ENCODE measurements at places on chromosomes 16 and 17.

DNA sequence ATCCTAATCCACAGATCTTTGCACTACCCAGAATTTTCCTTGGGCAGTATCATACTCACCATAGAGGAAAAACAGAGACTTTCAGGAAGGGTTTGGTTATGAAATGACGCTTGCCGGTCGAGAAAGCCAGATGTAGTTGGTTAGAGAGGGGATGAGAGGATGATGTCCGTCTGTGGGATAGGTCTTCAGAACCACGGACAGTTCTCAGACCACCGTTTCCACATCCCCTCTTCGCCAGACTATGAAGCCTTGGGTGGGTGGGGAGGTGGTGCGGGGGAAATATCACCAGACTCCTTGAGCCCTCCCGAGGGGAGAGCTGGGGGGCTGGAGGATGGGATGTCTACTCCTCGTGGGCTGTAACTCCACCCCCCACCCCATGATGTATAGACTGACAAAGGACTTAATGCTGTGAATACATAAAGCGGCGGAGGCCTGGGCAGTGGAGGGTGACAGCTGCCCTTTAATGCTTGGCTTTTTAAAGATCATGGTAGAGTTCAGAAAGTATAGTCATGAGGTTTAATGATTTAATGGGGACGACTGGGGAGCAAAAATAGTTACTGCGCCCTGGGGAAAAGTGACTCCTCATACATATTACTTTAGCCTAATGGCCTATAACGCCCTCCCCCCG lies 96.6 kb downstream of the MRM1 start:
- no peak for DNase-seq
- no peak overlapping the region for H3K4me3 ChIP-seq

- peaks cover 94% of the 10 kb centered on the region for H3K27me3 ChIP-seq
- peaks cover 10% of the 10 kb centered on the region for H3K4me1 ChIP-seq
- peak within 1 kb of the TSS; percentile 9 for H3K4me3 ChIP-seq
- no peak for DNase-seq
- H3K27ac ChIP-seq: no peak within 1 kb of the TSS
Measured at GRCh38 chr17:74935585-74936469, at the start of gene OTOP3. OTOP3 (plus strand) TSS chr17:74935898; CDS start chr17:74935922, 24 bp downstream.

DNA sequence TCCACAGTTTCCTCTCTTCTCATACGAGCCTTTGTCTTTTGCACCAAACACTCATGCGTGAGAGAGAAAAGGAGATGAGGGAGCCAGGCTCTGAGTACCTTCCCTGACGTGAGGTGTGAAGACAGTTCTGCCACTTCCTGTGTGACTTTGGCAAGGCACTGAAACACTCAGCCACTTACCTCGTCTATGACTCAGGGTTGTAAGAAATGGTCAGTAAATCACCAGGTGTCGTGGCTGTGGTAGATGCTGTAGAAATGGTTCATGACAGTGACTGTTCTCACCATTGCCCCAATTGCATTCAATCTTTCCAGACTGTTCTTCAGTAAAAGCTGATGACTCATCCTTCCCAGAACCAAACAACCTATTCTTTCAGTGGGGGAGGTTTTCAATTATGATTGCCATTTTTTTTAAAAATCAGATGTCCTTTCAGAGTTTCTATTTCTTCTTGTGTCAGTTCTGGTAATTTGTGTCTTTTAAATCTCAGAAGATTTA lies 49.2 kb upstream of the CBFA2T3 start:
- H3K27ac ChIP-seq: no peak overlapping the region
- H3K4me3 ChIP-seq: no peak overlapping the region
- peaks cover 65% of the 10 kb centered on the region for H3K27me3 ChIP-seq
- no peaks in the 10 kb centered on the region for H3K4me1 ChIP-seq
- no peak for DNase-seq

- peaks cover 51% of the 10 kb centered on the region for H3K36me3 ChIP-seq
- H3K4me3 ChIP-seq: no peak overlapping the region
- peaks cover 3% of the 10 kb centered on the region for H3K4me1 ChIP-seq
Measured at GRCh38 chr17:37430051-37430627, 23.5 kb downstream of the TADA2A start.

DNA sequence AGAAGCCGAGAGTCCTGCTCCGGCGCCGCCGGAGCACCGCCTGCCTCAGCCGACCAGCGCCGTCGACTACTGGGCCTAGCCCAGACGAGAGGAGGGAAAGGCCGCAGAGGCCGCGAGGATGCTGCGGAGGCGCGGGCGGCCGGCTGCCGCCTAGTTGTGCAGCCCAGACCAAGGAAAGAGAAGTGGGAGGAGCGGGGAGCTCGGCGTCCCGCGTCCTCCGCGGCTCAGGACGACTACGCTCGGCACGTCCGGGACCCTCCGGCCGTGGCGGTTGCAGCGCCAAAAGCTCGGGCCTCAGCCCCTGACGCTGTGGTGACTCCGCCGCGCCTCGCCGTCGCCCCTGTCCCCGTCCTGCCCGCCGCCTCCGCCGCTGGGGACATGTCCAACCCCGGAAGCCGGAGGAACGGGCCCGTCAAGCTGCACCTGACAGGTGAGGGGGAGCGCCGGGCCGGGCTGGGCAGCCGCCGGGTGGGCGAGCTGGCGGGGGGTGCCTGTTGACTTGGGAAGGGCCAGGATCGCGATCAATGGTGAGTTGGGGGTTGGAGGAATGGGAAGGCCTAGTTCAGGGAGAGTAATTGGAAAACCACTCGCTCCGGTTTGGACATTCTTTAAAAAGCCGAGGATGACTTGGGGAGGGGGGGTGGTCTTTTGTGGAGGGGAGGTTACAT lies 37.7 kb downstream of the RNF135 start:
- peak; percentile 63 for DNase-seq
- H3K27me3 ChIP-seq: no peaks in the 10 kb centered on the region
- H3K4me3 ChIP-seq: peak overlapping the region; percentile 79
- H3K36me3 ChIP-seq: no peaks in the 10 kb centered on the region
- peaks cover 19% of the 10 kb centered on the region for H3K4me1 ChIP-seq

GRCh38 chr16:1681032-1681431 lies 3.0 kb downstream of the JPT2 start:
- peaks cover 24% of the 10 kb centered on the region for H3K4me1 ChIP-seq
- H3K27me3 ChIP-seq: no peaks in the 10 kb centered on the region
- DNase-seq: no peak
- H3K4me3 ChIP-seq: no peak overlapping the region
- H3K36me3 ChIP-seq: peaks cover 23% of the 10 kb centered on the region

DNA sequence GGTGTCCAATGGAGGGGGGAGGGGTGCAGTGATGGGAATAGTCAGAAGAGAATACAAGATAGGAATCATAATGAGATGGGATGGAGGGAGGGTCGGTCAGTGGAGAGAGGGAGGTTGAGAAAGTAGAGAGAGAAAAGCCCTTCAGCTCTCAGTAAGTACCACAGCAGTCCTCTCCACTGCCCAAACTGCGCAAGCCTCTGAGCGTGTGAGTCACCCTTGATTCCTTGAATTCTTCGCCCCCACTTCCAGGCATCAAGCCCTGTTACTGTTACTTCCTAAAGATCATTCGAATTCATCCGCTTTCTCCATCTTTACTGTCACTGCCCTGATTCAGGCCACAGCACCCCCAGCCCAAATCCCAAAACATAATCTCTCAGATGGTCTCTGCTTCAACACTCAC lies 2.5 kb downstream of the GUCY2D start:
- no peak overlapping the region for H3K27ac ChIP-seq
- no peak overlapping the region for H3K4me3 ChIP-seq
- peaks cover 80% of the 10 kb centered on the region for H3K27me3 ChIP-seq
- peaks cover 16% of the 10 kb centered on the region for H3K4me1 ChIP-seq
- no peaks in the 10 kb centered on the region for H3K36me3 ChIP-seq

GRCh38 chr17:40864661-40865390 lies 2.2 kb downstream of the KRT12 start:
- no peaks in the 10 kb centered on the region for H3K4me1 ChIP-seq

DNA sequence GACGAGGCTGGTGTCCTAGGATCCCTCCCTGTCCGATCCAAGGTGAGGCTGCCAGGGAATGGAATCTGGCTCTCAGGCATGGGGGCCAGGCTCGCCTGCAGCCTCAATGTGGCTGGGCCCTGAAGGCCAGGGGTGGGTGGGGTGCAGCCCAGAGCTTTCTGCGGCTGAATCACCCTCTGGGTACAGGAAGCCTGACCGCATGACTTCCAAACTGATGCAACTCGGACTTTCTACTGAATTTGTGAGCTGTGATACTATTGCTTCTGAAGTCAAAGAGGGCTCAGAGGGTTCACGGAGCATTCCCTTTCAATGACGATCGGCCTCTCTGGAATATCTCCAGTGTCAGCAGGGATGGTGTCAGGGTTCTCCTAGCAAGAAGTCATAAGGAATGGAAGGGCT lies 123.7 kb downstream of the METRNL start:
- H3K27ac ChIP-seq: peak overlapping the region; percentile 63
- peaks cover 59% of the 10 kb centered on the region for H3K4me1 ChIP-seq
- peak; percentile 50 for DNase-seq
- H3K4me3 ChIP-seq: no peak overlapping the region
- H3K36me3 ChIP-seq: no peaks in the 10 kb centered on the region

- no peaks in the 10 kb centered on the region for H3K27me3 ChIP-seq
- H3K4me3 ChIP-seq: no peak overlapping the region
- no peak for DNase-seq
- H3K36me3 ChIP-seq: peaks cover 85% of the 10 kb centered on the region
- peak overlapping the region; percentile 70 for H3K27ac ChIP-seq
Measured at GRCh38 chr17:75499313-75500022, 15.9 kb downstream of the CASKIN2 start.

GRCh38 chr16:24728891-24729242 lies 584 bp upstream of the TNRC6A start:
- peak overlapping the region; percentile 91 for H3K4me3 ChIP-seq
- H3K27me3 ChIP-seq: no peaks in the 10 kb centered on the region
- peaks cover 45% of the 10 kb centered on the region for H3K4me1 ChIP-seq
- DNase-seq: no peak
- H3K27ac ChIP-seq: peak overlapping the region; percentile 98

- no peaks in the 10 kb centered on the region for H3K36me3 ChIP-seq
- peaks cover 49% of the 10 kb centered on the region for H3K27me3 ChIP-seq
Measured at GRCh38 chr16:86640265-86640843, 62.0 kb downstream of the FOXL1 start.

DNA sequence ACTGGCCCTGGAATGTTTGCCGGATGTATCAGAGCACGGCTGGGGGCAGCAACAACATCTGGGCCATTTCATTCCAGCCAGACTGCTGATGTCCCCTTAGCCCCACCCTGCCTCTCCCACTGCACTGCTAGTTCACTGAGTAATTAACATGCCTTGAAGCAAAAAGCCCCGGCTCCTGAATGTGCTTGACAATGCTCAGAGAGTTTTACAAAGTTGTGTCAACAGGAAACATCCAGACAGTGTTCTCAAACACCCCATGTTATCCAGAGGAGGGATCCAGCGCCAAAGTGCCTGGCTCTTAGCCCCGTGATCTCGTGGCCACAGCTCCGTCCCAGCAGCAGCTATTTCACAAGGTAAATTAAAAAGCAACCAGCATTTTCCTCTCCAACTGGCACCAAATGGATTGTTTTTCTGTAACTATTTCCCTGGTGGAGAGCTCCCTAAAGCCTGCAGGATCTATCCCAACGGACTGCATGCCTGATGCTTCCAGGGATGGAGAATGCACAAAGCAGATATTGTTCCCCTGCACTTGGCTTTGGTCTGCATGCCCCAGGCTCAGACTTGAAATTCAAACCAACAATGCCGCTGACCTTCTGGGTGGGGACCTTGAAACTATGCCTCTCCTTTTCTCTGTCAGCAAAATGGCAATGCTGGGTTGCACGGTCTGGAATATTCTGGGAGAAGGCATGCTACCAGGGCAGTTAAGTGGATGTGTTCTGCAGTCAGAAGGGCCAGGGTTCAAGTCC lies 115.6 kb upstream of the CDH5 start:
- H3K36me3 ChIP-seq: no peaks in the 10 kb centered on the region
- H3K4me3 ChIP-seq: no peak overlapping the region
- H3K27ac ChIP-seq: peak overlapping the region; percentile 73
- no peaks in the 10 kb centered on the region for H3K27me3 ChIP-seq

DNA sequence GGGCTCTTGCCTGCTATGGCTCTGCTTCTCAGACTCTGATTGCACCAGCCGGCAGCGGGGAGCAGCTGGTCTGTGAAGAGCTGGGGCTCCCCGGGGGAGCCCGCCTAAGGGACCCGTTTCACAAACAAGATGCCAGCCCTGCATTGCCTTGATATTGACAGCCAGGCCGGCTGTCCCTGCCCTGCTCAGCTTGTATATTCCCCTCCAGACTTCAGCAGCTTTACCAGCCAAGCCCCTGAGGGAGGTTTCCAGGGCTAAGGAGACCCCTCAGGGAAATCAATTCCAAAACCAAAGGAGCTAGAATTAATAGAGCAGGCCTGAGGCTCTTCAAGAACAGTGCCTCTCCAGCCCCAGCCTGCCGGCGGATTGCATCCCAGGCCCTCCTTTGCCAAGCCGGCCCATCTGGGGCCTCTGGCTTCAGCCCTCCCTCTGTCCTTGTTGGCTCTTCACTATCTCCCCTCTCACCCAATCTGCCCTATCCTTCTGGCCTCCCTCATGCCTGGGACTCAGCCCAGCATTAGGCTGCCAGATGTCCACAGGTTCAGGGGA lies 5.7 kb downstream of the CALB2 start:
- H3K4me1 ChIP-seq: no peaks in the 10 kb centered on the region
- DNase-seq: no peak
- H3K4me3 ChIP-seq: no peak overlapping the region
- no peaks in the 10 kb centered on the region for H3K36me3 ChIP-seq

GRCh38 chr17:57544401-57544800 lies 200.7 kb downstream of the CCDC182 start:
- H3K4me1 ChIP-seq: peaks cover 71% of the 10 kb centered on the region
- no peaks in the 10 kb centered on the region for H3K36me3 ChIP-seq
- H3K27me3 ChIP-seq: no peaks in the 10 kb centered on the region
- DNase-seq: no peak
- no peak overlapping the region for H3K27ac ChIP-seq

DNA sequence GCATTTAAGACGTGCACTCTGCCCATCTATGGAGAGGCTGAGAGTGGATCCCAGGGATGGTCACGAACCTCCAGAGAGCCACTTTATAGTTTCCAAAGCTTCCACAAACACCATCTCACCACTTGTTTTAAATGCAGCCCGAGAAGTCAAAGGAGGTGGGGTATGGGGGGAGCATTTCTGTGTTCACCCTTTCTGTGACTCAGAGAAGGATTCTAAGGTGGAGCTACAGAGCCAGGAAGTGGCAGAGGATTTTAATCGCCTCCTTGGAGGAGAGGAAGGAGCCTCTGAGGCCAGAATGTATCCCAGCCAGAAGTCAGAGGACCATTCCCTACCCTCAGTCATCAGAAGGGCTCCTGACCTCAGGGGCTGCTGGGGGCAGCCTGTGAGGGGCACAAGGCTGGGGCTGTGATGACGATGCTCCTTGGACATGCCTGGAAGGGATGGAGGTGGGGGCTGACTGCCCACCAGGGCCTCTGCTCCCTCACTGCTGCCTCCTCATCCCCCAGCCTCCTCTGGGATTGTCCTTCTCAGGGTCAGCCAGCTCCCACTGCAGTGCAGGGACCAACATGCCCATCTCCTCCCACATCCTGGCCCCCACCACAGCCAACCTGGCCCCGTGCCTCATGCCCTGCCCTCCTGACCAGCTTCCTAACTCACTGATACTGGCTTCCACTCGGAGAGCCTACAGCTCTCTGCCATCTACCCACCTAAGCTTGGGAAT lies 2.8 kb downstream of the XYLT2 start:
- no peak overlapping the region for H3K27ac ChIP-seq
- no peaks in the 10 kb centered on the region for H3K27me3 ChIP-seq
- no peak for DNase-seq

GRCh38 chr16:8679151-8679550 lies 4.7 kb downstream of the ABAT start:
- H3K27me3 ChIP-seq: no peaks in the 10 kb centered on the region
- DNase-seq: no peak
- peaks cover 8% of the 10 kb centered on the region for H3K4me1 ChIP-seq
- no peak overlapping the region for H3K4me3 ChIP-seq
- no peaks in the 10 kb centered on the region for H3K36me3 ChIP-seq

- peaks cover 10% of the 10 kb centered on the region for H3K36me3 ChIP-seq
- H3K4me3 ChIP-seq: no peak overlapping the region
- H3K4me1 ChIP-seq: peaks cover 50% of the 10 kb centered on the region
- no peaks in the 10 kb centered on the region for H3K27me3 ChIP-seq
Measured at GRCh38 chr16:85182774-85183173, 70.5 kb upstream of the CIBAR2 start.
